ENCODE measurements at places on chromosomes 4 and X. TPM values are rescaled to one million over a fixed set of nuclear protein-coding genes. Genes with fewer than 3 reads are reported as not detected.

Gene H2BW2
- polyA plus RNA-seq, result not detected

Gene RTL9
- polyA plus RNA-seq, result not detected

Gene TAPT1
- 235 TPM for polyA plus RNA-seq

Gene DHX15
- 46.3 TPM for polyA plus RNA-seq

Gene NKX6-1
- polyA plus RNA-seq, result not detected

Gene KDR
- not detected for polyA plus RNA-seq

Gene FUNDC2
- 179 TPM for polyA plus RNA-seq

Gene MTNR1A
- polyA plus RNA-seq, result not detected

DNA sequence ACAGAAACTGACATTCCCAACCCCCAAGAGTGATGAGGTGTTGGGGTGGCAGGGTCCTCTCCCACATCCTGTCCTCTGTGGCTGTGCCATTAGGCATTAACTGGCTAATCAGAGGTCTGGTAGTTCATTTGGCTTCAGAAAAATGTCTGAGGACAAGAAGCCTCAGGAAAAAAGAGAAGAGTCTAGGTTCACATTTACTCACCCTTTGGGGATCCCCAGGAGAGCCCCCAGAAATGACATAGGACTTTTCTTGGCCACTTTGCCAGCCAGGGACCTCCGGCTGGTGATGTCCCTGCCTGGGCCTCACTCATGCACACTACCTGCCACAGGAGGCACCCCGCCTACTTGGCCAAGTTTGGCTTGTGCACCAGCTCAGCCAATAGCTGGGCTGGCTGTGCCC, 173.0 kb downstream of the RBM46 start:
- no peak for DNase-seq

GRCh38 chr4:142473218-142473959, 372.7 kb downstream of the INPP4B start:
- DNase-seq, result no peak

- DNase-seq, result no peak
Observed at GRCh38 chr4:176910646-176911045, 117.9 kb upstream of the VEGFC start.

GRCh38 chr4:24856586-24856985, 56.3 kb downstream of the CCDC149 start:
- no peak for DNase-seq

DNA sequence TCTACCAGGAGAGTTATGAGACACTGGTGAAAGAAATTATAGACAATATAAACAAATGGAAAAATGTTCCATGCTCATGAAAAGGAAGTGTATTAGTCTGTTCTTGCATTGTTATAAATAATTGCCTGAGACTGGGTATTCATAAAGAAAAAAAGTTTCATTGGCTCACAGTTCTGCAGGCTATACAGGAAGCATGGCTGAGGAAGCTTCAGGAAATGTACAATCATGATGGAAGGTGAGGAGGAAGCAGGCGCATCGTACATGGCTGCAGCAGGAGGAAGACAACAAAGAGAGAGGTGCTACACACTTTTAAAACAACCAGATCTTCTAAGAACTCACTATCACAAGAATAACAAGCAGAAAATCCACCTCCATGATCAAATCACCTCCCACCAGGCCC, 184.3 kb downstream of the NPNT start:
- DNase-seq, result no peak

DNA sequence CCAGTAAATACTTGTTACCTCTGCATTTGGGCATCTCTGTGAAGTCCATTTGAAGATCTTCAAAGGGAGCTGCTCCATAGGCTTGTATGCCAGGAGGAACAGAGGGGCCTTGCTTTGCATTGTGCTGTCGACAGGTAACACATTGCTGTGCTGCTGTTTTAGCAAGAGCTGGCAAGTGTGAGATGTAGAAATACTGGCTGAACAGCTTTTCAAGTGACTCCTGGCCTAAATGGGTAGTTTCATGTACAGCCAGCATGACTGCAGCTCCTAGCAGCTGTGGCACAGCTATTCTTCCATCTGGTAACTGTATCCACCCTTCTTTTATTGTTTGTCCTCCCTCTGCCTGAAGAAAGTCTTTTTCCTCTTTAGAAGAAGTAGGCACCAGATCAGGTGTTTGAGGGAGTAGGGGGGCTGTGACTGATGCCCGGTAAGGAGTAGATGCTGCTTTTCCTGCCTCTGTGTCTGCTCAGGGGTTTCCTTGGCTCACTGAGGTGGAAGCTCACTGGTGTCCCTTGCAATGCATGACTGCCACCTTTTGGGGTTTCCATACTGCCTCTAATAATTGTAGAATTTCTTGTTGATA, 965.3 kb downstream of the CCSER1 start:
- DNase-seq, result no peak

DNA sequence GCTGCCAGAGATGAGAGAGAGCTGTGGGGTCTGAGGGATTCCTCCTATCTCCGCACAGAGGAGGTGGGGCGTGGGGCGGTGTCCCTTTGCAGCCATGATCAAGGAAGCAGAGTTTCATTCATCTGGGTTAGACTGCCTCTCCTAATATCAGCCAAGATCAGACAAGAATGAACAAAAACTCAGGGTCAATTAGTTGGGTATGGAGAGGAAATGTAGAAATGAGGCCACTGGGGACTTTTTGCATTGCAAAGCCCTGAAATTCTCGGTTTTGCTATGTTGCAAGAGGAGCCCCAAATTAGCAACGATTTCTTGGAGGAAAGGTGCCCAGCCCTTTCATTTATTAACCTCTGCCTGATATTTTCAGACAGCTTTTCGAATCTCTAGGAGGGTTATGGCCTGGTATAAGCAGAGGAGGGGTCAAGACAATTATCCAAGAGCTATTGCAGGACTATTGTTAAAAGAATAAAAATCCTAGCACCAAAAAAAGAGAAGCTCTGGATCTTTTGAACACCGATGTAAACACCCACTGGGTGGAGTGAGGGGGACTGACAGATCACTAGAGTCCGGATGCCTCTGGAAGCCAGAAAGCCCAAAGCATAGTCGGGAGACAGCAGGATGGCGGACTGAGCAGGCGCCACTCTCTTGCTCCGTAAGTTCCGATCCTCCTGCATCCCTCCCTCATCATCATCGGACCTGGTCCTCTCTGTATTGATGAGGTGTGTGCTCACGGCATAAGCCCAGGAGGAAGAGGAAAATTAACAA, 34.4 kb upstream of the ACSL1 start:
- DNase-seq, result no peak

DNA sequence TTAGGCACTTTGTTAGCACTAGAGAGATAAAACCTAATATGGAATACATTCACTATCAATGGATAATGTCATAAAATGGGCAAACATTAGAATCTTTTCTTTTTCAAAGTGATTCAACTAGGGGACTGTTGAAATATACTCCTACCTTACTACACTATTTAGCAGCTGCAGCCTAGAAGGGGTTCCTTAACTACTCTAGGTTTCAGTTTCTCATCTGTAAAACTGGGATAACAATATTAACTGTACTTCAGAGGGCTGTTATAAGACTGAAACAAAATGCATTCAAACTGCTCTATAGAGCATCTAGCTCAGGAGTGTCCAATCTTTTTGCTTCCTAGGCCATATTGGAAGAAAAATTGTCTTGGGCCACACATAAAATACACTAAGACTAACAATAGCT, 147.4 kb downstream of the CDS1 start:
- DNase-seq, result no peak

- no peak for DNase-seq
Observed at GRCh38 chrX:31318866-31319265, 247.0 kb upstream of the FTHL17 start.

- no peak for DNase-seq
Observed at GRCh38 chr4:40335525-40335894, 377 bp downstream of the CHRNA9 start.

DNA sequence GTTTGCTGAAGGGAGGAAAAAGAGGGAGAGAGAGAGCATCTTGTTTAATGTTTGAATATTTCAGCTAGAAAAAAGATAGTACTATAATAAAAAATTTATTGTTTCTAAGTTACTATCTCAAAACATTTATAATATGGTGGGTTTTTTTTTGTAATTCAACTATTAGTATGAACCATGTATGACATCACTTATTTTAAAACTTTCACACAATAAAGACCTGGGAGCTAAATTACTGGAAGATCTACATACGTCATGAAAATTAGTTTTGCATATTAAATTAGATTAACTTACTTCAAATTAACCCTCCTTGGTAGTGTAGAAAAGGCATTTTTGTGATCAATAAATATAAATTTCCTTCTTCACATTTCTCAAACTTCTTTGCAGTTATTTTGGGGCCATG, 432.0 kb upstream of the SLIT2 start:
- no peak for DNase-seq

DNA sequence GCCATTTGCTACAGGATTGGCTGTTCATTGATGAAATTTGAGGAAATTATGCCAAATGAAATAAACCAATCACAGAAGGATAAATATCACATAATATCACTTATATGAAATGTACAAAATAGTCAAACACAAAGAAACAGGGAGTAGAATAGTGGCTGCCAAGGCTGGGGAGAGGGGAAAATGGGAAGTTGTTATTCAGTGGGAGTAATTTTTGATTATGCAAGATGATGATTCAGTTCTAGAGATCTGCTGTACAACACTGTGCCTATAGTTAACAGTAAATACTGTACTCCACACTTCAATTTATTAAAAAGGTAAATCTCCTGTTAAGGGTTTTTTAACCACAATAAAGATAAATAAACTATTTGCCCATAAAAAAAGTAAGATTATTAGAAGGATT, 101.1 kb downstream of the TMA16 start:
- DNase-seq, result no peak
